Activated T-helper 2 cell treated with anti-CD3 and anti-CD28 coated beads, Interferon-gamma antibody, Interleukin-2, Interleukin-4, amounts not matched to agents 10 μg/mL and 5 μg/mL and 100 μg/mL, durations not matched to agents 14 hours and 24 hours and 36 hours (primary cell): ENCODE measurements at places on chromosomes 1 and 21. TPM values are rescaled to one million over a fixed set of nuclear protein-coding genes. Genes with fewer than 3 reads are reported as not detected.

GRCh38 chr21:44598061-44598460 is 2.3 kb upstream of the KRTAP10-7 start:
- DNase-seq = no peak

- no peak for DNase-seq
Observed at GRCh38 chr1:198007687-198008607, 90.8 kb downstream of the LHX9 start.

DNA sequence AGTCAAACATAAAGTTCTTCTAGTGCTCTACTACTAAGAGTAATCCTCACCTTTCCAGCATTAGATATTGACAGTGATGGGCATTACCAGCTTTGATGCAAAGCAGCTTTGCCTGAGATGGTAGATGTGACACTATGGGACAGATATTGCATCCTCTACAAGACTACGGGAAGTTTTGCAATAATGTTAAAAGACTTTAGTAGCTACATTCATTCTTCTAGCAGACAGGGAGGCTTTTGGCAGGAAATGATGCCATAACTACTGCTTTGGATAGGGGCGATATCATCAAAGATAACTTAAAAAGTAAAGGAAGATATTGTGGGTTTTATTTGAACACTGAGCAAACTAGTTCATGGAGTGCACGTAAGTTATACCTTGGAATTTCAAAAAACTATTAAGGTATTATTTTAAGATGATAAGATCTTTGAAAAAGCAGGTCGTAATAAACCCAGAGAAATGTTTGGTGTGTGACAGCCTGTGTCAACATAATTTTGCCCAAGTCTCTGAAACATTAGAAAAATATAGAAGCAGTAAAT is 368.3 kb upstream of the TMPRSS15 start:
- DNase-seq = no peak

GRCh38 chr1:201397675-201398074 is 1.4 kb downstream of the LAD1 start:
- no peak for DNase-seq

DNA sequence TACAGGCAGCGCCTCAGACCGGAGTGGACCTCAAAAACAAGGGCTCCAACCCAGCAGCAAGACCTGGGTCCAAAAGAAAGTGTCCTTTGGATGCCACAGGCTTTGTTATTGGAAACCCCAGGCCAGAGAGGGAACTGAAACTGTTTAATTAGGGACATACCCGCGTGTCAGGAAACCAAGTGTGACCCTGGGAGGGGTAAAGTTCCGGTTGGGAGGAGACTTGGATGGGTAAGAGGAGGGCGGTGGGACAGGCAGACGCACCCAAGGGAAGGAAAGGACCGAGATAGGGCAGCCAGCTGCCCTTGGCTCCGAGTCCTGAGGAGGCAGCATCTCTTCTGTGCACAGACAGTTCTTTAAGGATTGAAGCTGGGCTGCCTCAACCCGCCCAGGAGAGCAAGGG is 71.4 kb downstream of the CDC7 start:
- DNase-seq = no peak

DNA sequence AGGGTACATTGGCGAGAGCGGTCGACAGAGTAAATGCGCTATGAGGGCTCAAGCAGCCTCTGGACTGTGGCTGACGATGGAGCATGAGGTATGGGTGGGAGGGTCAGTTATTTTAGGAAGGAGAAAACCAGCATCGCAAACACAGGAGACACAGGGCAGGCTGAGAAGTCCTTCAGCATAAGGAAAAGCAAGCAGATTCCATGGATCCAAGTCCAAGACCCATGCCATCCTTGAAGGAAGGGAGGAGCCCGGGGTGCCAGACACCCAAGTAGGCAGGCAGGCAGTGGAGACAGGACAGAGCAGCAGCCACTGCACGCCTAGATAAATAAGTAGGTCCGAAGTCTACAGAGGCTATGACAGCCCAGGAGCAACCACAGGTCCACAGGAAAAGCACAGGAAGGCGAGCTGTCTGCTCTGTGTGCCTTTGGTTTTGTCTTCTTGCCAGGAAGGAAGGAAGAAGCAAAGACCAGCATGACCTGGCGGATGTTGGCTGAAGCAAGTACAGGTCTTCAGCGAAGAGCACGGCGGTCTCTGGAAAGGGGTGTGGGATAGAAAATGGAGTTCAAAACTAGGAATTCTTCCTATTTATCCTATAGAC is 76.4 kb upstream of the SLC45A1 start:
- DNase-seq = no peak

DNA sequence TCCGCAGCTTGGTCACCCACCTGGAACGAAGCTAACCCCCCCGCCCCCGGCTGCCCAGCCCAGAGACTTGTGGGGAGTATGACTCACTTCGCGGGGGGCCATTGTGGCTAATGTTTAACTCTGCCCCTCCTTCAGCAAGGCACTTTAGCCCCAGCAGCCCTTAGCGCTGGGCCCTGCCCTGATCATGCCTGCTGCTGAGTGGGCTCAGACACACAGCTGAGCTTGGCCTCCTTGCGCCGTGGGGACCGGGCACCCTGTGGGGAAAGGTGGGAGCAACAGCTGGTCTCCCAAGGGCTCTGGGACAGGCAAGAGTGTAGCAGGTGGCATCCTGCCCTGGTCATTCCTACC is 6.3 kb upstream of the LAD1 start:
- no peak for DNase-seq

- DNase-seq = no peak
Observed at GRCh38 chr1:119549719-119550132, 42.7 kb downstream of the HSD3B1 start.

GRCh38 chr1:212452323-212453155 is 19.8 kb downstream of the NENF start:
- DNase-seq = no peak

GRCh38 chr1:228142701-228143136 is 2.6 kb downstream of the GUK1 start:
- DNase-seq = no peak

GRCh38 chr1:202811296-202812175 is 782 bp downstream of the PCAT6 start:
- DNase-seq = no peak

GRCh38 chr1:181394766-181395165 is 88.6 kb upstream of the CACNA1E start:
- no peak for DNase-seq

DNA sequence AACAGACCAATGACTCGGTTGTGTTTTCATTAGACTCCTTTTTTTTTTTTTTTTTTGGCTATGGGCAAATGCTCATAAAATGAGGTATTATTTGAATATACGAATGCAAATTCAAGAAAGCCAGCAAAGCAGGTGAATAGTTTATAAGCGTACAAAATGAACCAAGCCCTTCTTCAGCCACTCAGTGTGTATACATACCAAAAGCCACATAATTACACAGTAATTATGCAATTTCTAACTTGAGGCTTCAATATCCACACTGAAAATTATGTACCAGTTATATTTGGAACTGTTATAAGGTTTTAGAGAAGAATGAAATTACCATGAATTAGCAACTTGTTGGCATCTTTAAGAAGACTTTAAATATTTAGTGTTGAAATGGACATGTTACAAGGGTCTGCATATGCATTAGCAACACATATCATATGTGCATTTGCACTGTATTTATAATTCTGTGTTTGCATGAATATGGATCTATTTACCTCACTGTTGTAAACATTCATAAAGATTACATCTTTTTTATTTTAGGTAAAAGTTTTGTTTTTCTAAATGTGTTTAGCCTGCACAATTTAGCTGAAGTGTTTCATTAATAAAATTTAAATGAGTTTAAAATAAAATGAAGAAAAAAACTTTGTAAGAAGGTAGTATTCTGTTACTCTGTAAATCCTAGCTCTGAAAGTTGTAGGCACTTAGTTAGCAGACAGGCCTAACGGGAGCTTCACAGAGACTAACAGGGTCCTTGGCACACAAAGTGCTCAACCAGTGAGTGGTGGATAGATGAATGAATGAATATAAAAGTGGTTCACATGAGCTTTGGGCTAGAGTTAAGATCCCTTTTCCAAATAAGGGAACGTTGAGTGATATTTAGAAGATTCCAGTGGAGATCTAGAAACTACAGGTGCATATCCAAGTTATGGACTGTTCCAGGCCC is 241.0 kb upstream of the NFIA start:
- DNase-seq = no peak

DNA sequence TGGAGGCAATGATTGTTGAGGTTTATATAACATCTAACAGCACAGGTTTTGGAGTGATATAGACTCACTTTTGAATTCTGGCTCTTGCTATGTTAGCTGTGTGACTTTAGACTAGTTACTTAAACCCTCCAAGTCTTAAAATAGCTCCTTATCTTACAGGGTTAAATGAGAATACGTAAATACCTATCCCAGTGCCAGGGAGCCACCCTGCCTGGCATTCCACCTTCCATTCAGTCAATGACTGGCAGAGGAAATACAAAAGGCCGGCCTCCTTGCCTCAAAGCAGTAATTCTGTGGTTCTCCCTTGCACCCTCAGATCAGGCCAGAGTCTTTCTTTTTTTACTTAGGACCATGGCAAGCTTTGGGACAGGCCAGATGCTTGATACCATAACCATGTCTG is 31.8 kb downstream of the DBT start:
- no peak for DNase-seq

DNA sequence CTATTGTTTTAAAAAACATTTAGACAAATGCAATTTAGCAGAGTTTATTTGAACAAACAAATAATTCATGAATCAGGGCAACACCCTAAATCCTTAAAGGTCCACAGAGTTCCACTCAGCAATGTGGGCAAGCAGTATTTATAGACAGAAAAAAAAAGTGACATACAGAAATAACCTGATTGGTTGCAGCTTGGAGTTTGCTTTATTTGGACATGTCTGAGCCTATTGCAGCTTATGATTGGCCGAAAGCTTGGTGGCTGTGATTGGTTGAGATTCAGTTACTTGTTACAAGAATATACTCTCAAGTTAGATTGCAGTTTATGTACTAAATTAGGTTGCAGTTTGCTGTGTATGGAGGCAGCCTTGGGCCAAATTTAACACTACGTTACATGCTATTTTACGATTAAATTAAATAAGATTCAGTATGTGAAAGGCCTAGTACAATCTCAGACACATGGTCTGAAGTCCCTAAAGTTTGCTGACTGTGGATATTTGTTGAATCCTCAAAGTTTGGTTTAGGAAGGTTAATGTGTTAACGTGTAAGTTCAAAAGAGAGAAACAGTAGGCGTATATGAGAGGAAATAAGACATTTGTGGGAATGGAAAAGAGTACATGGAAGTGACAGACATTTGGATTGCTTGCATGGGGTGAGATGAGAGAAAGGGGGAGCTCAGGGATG is 6.9 kb upstream of the CAMSAP2 start:
- DNase-seq = no peak

DNA sequence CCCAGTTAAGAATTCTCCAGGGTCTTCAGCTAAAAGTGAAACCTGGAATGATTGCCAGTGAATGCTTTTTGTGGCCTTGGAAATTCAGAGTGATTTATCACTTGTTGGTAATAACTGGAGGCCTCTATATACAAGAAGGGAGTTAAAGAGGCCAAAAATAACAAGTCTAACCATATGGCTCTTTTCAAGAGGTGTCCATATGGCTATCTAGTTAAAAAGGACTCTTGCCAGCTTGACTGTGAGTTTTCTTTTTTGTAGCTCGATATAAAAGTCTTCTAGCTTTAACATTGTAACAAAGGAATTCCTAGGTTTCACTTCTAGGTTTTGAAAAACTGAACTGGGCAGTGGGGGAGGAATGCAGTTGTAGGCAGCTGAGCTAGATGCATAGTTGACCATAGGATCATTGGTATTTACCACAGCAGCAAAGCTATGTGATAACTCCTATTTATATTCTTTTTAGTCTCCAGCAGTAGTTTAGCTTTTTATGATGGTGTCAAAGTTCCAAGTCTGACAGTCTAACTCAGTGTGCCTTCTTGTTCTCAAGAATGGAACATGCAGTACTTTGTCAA is 44.4 kb downstream of the CACHD1 start:
- no peak for DNase-seq

GRCh38 chr1:229017091-229017490 is 253.8 kb upstream of the RAB4A start:
- DNase-seq = no peak

DNA sequence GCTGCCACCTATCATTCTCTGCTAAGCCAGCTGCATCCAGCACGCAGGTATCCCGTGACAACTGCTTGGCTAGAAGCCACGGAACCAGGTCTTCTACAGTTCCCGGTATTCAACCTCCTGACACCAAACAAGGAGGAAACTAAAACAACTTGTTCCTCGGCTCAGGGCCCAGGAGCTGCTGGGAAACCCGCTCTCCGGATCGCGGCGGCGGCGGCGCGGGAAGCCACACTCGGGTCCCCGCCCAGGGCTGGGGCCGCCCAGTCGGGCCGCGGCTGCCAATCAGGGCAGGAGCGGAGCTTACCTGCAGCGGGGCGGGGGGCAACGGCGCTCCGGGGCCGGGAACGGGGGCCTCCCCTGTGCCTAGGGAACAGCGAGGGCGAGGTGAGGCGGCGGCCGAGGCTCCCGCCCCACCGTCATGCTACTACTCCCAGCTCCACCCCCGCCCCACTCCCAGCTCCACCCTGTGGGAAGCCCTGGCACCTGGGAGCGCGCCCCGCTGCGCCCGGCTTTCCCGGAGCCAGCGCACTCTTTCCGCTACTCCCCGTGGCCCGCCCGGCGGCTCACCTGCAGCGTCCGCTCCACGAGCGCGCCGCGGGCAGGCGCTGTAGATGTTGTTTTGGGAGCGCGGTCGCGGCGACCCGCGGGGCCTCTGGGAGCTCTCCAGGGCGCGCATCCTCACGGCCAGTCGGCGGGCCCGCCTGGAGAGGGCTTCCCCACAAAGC is 12.1 kb downstream of the IL24 start:
- DNase-seq = no peak

DNA sequence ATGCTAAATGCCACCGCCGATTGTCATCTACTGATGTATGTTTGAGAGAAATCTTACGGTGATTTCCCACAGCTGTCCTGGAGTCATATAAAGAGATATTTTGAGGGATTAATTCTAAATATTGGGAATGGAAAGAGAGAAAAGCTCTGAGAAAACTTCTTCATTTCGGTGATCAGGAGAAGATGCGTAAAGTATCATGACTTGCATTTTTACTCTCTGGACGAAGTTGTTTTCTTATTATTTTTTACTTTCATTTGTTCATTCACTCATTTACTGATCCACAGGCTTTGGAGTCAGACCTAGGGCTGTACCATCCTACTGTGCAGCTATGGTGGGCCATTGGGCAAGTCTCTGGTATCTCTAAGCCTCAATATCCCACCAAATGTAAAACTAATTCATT is 58.4 kb upstream of the RUNX1 start:
- DNase-seq = no peak

Gene SNX7
- not detected in 2 replicates for total RNA-seq

Gene HES2
- 0.21 and 0.51 TPM in 2 replicates for total RNA-seq

Gene CASQ1
- 0.30 and 0.37 TPM in 2 replicates for total RNA-seq

Gene DNAJC11
- total RNA-seq = 69.6 and 74.0 TPM in 2 replicates

Gene ESPN
- 0.87 and 1.0 TPM in 2 replicates for total RNA-seq

Gene IGSF21
- total RNA-seq = not detected in 2 replicates

Gene KRTAP13-2
- total RNA-seq = not detected in 2 replicates
